ENCODE measurements at places on chromosomes 4 and X. TPM values are rescaled to one million over a fixed set of nuclear protein-coding genes. Genes with fewer than 3 reads are reported as not detected.
A peak's percentile ranks its signal among the peaks of the same experiment; 100 is the strongest.

MID1IP1 gene
- 96.6 TPM for total RNA-seq

LRCH2 gene
- not detected for total RNA-seq

GRCh38 chr4:36322921-36323354 lies 41.5 kb downstream of the DTHD1 start:
- no peaks in the 10 kb centered on the region for H3K36me3 ChIP-seq
- H3K27ac ChIP-seq, result peak overlapping the region; percentile 94
- H3K4me1 ChIP-seq, result peaks cover 80% of the 10 kb centered on the region

GRCh38 chrX:20906571-20906970 lies 467.6 kb upstream of the CNKSR2 start:
- H3K36me3 ChIP-seq, result no peaks in the 10 kb centered on the region
- H3K27ac ChIP-seq, result no peak overlapping the region
- no peaks in the 10 kb centered on the region for H3K27me3 ChIP-seq
- H3K4me3 ChIP-seq, result no peak overlapping the region
- DNase-seq, result no peak

GNRHR gene
- total RNA-seq, result not detected

GRCh38 chr4:176906709-176907108 lies 114.0 kb upstream of the VEGFC start:
- no peak overlapping the region for H3K4me3 ChIP-seq
- H3K27ac ChIP-seq, result no peak overlapping the region
- no peak for DNase-seq
- no peaks in the 10 kb centered on the region for H3K36me3 ChIP-seq
- peaks cover 13% of the 10 kb centered on the region for H3K4me1 ChIP-seq

DNA sequence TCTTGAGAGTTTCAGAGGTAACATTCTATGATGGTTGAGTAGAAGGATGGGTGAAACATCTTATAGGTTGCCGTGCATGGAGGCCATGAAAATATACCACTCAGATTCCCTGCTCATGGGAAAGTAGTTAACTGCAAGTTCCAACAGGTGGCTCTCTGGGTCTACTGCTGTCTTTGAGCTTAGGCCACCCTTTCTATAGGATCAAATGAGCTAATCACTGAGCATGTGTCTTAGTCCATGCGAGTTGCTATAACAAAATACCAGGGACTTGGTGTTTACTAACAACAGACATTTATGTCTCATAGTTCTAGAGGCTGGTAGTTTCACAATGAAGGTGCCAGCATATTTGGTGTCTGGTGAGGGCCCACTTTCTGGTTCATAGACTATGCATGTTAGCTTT lies 144.8 kb upstream of the UNC5C start:
- no peaks in the 10 kb centered on the region for H3K36me3 ChIP-seq
- H3K27ac ChIP-seq, result no peak overlapping the region
- H3K27me3 ChIP-seq, result peaks cover 2% of the 10 kb centered on the region

GRCh38 chr4:139700568-139700967 lies 34.9 kb downstream of the MGST2 start:
- H3K4me3 ChIP-seq, result no peak overlapping the region
- H3K36me3 ChIP-seq, result peaks cover 43% of the 10 kb centered on the region

NLRP2B gene
- not detected for total RNA-seq

DNA sequence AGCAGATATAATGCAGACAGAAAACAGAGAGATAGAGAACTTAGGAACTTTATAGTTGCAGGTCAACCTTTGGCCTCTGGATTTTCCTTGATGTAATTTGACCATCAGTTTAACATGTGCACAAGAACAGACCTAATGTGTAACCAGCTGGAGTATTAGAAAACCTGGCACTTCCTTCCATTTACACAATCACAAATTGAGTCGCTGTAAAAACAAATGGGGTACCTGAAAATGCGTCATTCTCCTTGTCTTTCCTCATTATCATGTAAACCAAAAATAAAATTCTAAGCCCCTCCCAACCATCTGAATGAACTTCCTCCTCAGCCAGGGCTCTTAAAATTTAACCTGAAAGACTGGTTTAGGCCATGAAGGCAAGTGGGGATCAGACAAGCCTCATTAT lies 358.4 kb upstream of the MAGEB16 start:
- H3K36me3 ChIP-seq, result no peaks in the 10 kb centered on the region
- no peak overlapping the region for H3K4me3 ChIP-seq
- DNase-seq, result no peak
- H3K4me1 ChIP-seq, result no peaks in the 10 kb centered on the region
- H3K27ac ChIP-seq, result no peak overlapping the region

DNA sequence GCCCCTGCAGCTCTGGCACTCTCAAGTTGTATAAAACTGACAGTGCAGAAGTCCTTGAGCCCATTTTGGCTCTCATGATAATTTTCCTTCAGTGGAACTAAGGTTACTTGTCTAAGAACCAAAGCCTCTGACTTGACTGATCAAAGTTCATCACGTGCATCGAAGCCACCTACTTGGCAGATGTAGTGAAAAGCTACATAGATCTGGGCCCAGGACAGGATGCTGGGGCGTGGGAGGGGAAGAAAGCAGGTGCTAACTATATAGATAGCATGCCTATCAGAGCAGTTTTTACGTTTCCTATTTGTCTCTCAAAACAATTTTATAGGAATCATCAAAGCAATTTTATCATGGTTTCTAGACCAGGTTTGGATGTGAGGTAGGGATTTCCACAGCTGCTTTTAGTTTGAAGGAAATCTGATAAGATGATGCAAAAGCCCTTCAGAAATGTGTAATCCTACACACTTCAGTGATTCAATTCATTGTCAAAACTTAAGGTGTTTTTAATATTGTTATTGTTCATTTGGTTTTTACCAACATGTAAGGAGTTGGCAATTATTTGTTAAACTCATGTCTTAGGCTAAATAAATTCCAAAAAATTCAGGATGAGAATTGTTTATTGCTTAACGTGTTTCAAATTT lies 1.2 kb upstream of the CD40LG start:
- no peak for DNase-seq
- H3K27ac ChIP-seq, result peak overlapping the region; percentile 98
- peaks cover 52% of the 10 kb centered on the region for H3K4me1 ChIP-seq
- H3K27me3 ChIP-seq, result no peaks in the 10 kb centered on the region
- peak overlapping the region; percentile 97 for H3K4me3 ChIP-seq
- H3K36me3 ChIP-seq, result peaks cover 37% of the 10 kb centered on the region

GRCh38 chr4:176210101-176210500 lies 14.7 kb upstream of the SPATA4 start:
- no peaks in the 10 kb centered on the region for H3K36me3 ChIP-seq
- no peaks in the 10 kb centered on the region for H3K4me1 ChIP-seq
- no peak for DNase-seq
- peaks cover 14% of the 10 kb centered on the region for H3K27me3 ChIP-seq

DNA sequence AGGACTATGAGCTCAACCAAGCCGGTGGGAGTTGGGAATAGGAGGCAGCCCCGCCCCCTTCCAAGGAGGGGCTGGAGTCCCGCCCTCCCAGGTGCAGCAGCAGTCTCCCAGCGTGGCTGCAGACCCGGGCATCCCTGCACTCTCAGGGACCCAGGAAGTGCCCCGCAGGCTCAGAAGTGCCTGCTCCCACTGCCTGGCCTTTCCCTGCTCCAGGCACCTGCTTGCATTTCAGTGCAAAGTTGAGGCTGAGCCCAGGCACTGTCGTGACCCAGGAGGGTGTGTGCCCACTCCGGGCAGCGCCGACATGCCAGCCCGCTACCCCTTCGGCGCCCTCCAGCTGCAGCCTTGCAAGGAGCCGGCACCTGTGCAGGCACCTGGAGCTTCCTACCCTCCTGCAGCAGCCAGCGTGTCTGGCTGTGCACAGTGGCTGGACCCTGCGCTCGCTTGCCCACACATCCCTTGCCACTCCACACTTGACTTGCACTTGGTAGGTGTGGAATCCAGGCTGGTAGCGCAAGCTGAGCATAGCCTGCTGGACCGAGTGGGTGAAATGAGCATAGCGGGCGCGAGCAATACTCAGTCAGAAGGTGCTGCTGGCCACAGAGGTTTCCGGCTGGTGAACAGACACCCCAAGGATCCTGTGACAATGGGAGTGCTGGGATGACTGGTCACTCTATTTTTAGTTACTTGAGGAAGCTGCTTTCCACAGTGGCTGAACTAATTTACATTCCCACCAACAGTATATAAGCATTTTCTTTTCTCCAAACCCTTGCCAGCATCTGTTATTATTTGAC lies 236.3 kb downstream of the PCDH10 start:
- H3K36me3 ChIP-seq, result no peaks in the 10 kb centered on the region
- H3K27ac ChIP-seq, result no peak overlapping the region
- H3K4me1 ChIP-seq, result no peaks in the 10 kb centered on the region
- no peak overlapping the region for H3K4me3 ChIP-seq

- peaks cover 19% of the 10 kb centered on the region for H3K4me1 ChIP-seq
- DNase-seq, result peak; percentile 44
- peak overlapping the region; percentile 98 for H3K27ac ChIP-seq
- peak overlapping the region; percentile 96 for H3K4me3 ChIP-seq
- H3K36me3 ChIP-seq, result peaks cover 33% of the 10 kb centered on the region
- no peaks in the 10 kb centered on the region for H3K27me3 ChIP-seq
These were observed 618 bp downstream of the RBBP7 start for GRCh38 chrX:16869393-16870094.

DNA sequence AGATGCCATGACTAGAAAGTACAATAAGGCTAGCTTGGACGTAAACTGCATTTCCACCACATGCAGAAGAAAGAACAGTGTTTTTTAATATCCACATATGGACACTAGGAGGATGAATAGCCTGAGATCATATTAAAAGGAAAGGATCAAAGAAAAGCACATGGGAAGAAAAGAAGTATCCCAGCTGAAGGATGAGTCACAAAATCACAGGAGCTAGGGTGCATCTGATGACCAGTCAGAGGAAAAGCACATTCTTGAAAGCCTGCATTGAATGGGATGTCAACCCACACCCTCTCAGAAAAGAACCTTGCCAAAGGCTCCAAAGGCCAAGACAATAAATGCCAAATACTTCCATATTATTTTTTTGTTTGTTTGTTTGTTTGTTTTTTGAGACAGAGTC lies 56.8 kb upstream of the PRDX4 start:
- H3K4me1 ChIP-seq, result no peaks in the 10 kb centered on the region
- no peaks in the 10 kb centered on the region for H3K36me3 ChIP-seq
- DNase-seq, result no peak
- H3K27me3 ChIP-seq, result peaks cover 2% of the 10 kb centered on the region
- H3K27ac ChIP-seq, result no peak overlapping the region

DNA sequence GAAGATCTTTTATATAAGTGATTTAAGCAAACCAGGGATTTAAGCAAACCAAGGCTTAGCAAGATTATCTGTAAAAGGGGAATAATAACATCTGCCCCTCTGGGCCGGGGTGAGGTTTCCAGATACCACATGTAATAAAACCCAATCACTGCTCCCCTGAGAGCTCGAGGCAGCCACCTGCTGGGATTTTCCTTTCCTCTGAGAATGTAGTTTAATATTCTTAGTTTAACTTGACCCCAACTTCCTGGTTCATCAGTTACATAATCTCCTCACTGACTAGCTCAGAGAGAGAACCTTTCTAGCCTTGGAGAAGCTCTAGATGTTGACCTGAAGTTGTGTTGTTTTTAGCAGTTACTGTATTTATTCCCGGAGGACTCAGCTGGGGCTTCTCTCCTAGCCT lies 322.4 kb downstream of the ARHGAP10 start:
- DNase-seq, result no peak
- H3K27me3 ChIP-seq, result no peaks in the 10 kb centered on the region

- H3K27me3 ChIP-seq, result no peaks in the 10 kb centered on the region
- H3K4me1 ChIP-seq, result no peaks in the 10 kb centered on the region
- H3K27ac ChIP-seq, result no peak overlapping the region
- no peak overlapping the region for H3K4me3 ChIP-seq
These were observed 1523.7 kb downstream of the ARAP2 start for GRCh38 chr4:34720571-34720970.

SOWAHD gene
- 0.59 TPM for total RNA-seq

GRCh38 chrX:149837639-149838038 lies 43.3 kb upstream of the MAGEA8 start:
- H3K27me3 ChIP-seq, result peaks cover 1% of the 10 kb centered on the region
- H3K4me1 ChIP-seq, result peaks cover 4% of the 10 kb centered on the region
- no peak overlapping the region for H3K27ac ChIP-seq
- no peak for DNase-seq

PDE6B gene
- total RNA-seq, result 13.3 TPM

- no peaks in the 10 kb centered on the region for H3K4me1 ChIP-seq
- no peak for DNase-seq
- no peaks in the 10 kb centered on the region for H3K27me3 ChIP-seq
- no peak overlapping the region for H3K27ac ChIP-seq
- H3K36me3 ChIP-seq, result no peaks in the 10 kb centered on the region
These were observed 175.4 kb downstream of the FAT4 start for GRCh38 chr4:125489952-125490690.

DNA sequence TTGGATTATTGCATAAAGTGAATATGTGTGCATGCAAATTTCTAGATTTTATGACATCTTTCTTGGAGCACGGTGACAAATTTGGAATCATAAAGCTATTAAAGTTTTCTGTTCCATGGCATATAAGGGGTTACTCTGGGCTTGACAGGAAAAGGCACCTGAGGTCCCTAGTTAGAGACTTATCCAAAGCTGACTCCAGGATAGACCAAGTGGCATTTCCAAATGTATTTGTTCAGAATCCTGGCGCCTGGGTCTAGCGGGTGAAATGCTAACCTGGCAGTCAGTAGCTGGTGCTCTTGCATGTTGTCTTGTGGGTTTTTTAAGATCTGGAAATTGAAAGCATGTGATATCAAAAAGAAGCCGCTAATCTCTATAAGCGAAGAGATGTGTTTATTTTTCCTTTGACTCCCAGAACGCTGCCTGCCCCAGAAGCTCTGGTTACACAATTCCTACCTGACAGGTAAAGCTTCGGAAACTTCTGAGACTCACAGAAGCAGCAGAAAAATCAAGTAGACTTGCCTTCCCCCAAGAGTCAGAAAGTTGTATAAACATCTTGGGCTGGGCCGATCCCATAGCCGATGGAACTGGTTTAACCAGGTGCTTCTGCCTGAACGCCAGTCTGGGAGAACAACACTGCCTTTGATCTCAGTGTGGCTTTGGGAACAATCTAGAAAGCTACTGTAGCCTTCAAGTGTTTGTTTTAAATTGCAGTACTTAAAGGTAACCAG lies 12.9 kb upstream of the ZCCHC4 start:
- H3K4me3 ChIP-seq, result no peak overlapping the region
- H3K36me3 ChIP-seq, result no peaks in the 10 kb centered on the region
- no peak for DNase-seq
- H3K4me1 ChIP-seq, result peaks cover 13% of the 10 kb centered on the region

ANK2 gene
- total RNA-seq, result 2.5 TPM

RHOXF2 gene
- not detected for total RNA-seq

SEC24D gene
- total RNA-seq, result 60.0 TPM

DNA sequence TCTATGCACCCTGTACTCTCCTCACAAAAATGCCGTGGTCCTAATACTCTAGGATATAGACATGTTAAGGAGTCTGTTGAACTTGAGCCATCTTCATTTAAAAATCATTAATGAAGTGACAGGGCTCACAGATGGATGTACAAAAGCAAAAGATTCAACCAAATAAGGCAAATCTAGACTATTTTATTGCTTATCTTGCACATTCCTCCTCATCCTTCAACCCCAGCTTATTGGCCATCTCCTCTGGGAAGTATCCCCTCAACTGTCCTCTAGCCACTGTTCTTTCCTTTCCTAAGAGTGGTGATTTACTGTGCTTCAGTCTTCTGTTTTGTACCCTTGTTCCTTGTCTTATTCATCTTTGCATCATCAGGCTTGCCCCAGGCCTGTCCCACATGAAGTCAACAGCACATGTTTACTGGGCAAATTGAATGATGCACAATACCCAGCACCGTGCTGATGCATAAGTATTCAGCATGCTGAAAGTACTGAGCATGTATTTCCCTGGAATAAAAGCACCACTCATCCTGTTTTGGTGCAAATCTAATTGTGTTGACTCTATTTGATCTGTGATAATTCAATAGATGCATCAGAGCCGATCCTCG lies 287.3 kb upstream of the CLNK start:
- no peaks in the 10 kb centered on the region for H3K4me1 ChIP-seq
- no peaks in the 10 kb centered on the region for H3K27me3 ChIP-seq
- no peak overlapping the region for H3K27ac ChIP-seq
- H3K36me3 ChIP-seq, result no peaks in the 10 kb centered on the region
